Thyroid gland (tissue), 4 donors: ENCODE measurements at places on chromosomes 3 and 15. TPM values are rescaled to one million over a fixed set of nuclear protein-coding genes. Genes with fewer than 3 reads are reported as not detected.
A peak's percentile ranks its signal among the peaks of the same experiment; 100 is the strongest.

DNA sequence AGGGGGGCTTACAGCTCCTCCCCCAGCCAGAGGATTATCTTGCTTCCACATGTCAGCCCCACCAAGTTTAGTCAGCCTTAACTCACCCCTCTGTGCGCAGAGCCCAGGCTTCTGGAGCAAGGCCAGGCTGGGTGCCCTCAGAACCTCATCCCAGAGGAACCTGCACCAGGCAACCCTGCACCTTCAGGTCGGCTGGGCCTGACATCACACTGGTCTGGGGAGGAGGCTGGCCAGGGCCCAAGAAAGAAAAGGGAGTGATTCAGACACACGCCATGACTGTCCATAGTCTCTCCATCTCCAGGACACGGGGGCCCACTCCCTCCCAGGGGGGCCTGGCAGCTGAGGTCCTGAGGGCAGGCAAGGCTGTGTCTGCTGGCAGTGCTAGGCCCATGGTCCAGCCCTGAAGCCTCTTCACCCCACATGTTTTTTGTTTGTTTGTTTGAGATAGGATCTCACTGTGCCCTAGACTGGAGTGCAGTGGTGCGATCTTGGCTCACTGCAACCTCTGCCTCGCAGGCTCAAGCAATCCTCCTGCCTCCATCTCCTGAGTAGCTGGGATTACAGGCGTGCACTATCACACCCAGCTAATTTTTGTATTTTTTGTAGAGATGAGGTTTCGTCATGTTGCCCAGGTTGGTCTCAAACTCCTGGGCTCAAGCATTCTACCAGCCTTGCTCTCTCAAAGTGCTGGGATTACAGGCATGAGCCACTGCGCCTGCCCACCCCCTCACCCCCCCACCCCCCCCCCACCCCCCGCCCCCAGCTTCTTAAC, 11.1 kb downstream of the TNK2 start:
- H3K27me3 ChIP-seq = no peaks in the 10 kb centered on the region
- H3K36me3 ChIP-seq = no peaks in the 10 kb centered on the region
- peaks cover 70% of the 10 kb centered on the region for H3K4me1 ChIP-seq
- H3K27ac ChIP-seq = peak overlapping the region; percentile 43
- H3K4me3 ChIP-seq = no peak overlapping the region

DNA sequence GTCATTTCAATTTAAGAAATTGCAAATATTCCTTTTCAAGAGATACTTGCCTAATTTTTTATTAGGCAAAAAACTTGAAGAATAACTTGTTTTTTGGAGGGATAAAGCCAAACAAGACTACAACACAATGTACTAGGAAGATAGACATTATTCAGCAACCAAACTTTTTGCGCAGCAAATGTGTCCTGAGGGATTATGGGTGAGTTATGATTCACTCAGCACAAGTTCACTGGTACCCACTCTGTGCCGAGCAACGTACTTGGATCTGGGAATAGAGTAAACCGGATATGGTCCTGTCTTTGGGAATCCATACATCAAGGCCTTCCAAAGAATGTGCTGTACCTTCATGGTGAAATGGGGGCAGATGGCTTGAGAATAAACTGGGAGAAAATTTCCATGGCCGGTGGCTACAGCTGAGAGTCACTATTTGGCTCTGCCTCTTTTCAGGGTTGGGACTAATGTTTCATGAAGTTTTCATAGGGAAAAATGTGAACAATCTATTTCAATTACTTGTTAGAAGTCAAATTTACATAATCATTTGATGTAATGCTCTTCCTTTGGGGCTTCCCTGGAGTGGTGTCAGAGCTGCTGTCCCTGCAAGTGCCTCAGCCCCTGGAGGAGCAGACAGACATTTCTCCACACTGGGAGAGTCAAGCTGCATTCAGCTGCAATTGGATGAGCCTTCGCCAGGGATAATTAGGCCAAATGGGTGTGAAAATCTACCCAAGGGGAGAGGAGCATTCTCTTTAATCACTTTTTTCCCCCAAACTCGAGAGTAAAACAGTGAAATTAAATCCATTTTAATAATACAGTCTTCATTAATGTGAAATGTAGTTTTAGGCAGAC, 315.2 kb downstream of the CLSTN2 start:
- H3K36me3 ChIP-seq = no peaks in the 10 kb centered on the region
- DNase-seq = no peak
- H3K4me1 ChIP-seq = no peaks in the 10 kb centered on the region
- no peaks in the 10 kb centered on the region for H3K27me3 ChIP-seq
- H3K4me3 ChIP-seq = no peak overlapping the region

LSAMP gene
- 2.0 TPM for total RNA-seq

DPH6 gene
- total RNA-seq = 42.2 TPM

DNA sequence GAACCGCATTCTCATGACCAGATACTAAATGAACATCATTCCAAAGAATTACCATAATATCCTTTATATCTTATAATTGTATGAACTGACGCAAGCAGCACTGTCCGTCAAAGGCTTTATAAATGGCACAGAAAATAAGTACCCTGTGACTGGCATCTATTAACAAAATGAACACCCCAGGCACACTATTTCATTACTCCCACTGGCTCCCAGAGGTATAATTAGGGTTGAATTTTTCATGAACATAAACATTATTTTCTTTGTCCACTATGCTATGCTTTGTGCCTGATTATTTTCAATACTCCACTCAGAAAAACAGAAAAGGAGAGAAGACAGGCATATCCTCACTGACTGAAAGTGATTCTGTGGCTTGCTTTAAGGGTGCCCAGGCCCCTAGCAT, 71.1 kb downstream of the LYZL4 start:
- no peak overlapping the region for H3K4me3 ChIP-seq
- no peaks in the 10 kb centered on the region for H3K36me3 ChIP-seq
- DNase-seq = no peak
- H3K4me1 ChIP-seq = no peaks in the 10 kb centered on the region
- no peaks in the 10 kb centered on the region for H3K27me3 ChIP-seq

- peaks cover 6% of the 10 kb centered on the region for H3K27me3 ChIP-seq
- peak; percentile 5 for DNase-seq
- no peaks in the 10 kb centered on the region for H3K36me3 ChIP-seq
- peaks cover 5% of the 10 kb centered on the region for H3K4me1 ChIP-seq
- H3K4me3 ChIP-seq = no peak overlapping the region
These were observed 155.6 kb upstream of the GOLIM4 start for GRCh38 chr3:168251371-168251770.

DNA sequence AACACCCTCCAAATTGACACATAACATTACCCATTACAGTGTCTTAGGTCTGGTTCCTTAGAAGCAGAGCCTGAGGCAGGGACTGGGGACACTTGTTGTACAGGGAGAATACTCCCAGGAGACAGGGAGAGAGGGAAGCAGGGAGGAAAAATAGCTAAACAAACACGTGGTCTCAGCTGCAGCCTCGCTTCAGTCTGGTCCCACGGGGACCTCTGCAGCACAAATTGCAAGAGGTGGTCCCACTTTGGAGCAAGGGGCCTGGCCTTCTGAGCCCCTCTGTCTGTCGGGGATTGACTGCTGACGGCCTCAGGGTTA, 25.0 kb upstream of the PLA2G4D start:
- H3K27ac ChIP-seq = no peak overlapping the region
- no peak for DNase-seq
- H3K36me3 ChIP-seq = no peaks in the 10 kb centered on the region
- H3K27me3 ChIP-seq = no peaks in the 10 kb centered on the region

KBTBD8 gene
- 0.54 TPM for total RNA-seq

GRCh38 chr15:35669432-35670045, 123.6 kb upstream of the DPH6 start:
- H3K4me3 ChIP-seq = no peak overlapping the region
- H3K27ac ChIP-seq = no peak overlapping the region
- peaks cover 10% of the 10 kb centered on the region for H3K4me1 ChIP-seq
- no peak for DNase-seq
- H3K36me3 ChIP-seq = no peaks in the 10 kb centered on the region

DOCK3 gene
- 15.7 TPM for total RNA-seq

GRCh38 chr3:148319960-148320359, 377.7 kb upstream of the AGTR1 start:
- no peaks in the 10 kb centered on the region for H3K36me3 ChIP-seq
- DNase-seq = no peak
- no peaks in the 10 kb centered on the region for H3K27me3 ChIP-seq
- no peak overlapping the region for H3K27ac ChIP-seq
- no peak overlapping the region for H3K4me3 ChIP-seq

DNA sequence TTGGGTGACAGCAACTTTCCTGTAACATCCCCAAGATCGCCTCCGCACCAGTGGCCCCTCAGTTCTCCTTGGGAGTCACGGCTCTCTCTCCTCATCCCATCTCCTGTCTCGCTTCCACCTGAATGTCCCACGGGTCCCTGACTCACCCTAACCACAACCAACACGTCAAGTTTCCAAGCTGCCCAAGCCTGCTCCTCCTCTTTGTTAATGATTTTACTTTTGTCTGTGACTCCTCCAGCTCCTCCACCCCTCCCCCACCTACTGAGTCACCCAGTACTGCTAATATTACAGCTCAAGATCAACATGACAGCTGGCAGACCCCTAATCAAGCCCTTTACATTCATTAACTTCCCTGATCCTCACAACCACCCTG, 39.3 kb downstream of the BDH1 start:
- no peak overlapping the region for H3K27ac ChIP-seq
- H3K36me3 ChIP-seq = no peaks in the 10 kb centered on the region
- H3K27me3 ChIP-seq = no peaks in the 10 kb centered on the region
- no peak overlapping the region for H3K4me3 ChIP-seq

- DNase-seq = no peak
- H3K27me3 ChIP-seq = no peaks in the 10 kb centered on the region
- no peak overlapping the region for H3K27ac ChIP-seq
- no peak overlapping the region for H3K4me3 ChIP-seq
These were observed 153.8 kb downstream of the IGF1R start for GRCh38 chr15:98802187-98802586.

DNA sequence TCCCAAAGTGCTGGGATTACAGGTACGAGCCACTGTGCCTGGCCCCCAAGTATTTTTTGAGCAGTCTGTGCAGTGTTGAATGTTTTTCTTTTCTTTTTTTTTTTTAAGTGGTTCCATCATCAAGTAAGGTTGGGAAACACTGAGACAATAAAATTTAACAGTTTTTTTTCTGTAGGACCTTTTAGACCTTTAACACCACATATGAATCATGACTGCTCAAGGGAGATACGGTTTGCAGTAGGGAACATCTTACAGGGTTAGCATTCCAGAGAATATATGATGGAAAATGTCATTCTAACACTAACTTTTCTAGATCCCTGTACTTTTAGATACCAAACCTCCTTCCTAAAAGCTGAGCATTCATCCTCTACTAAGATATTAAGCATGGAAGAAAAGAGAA, 41.7 kb downstream of the SNX4 start:
- H3K4me3 ChIP-seq = no peak overlapping the region
- no peak overlapping the region for H3K27ac ChIP-seq
- H3K4me1 ChIP-seq = no peaks in the 10 kb centered on the region

GRCh38 chr3:9249273-9250192, at the start of gene SRGAP3:
Gene SRGAP3, minus strand, starts transcription at chr3:9249646. Its CDS starts 695 bp downstream, at chr3:9248951.
- peak within 1 kb of the TSS; percentile 4 for H3K27ac ChIP-seq
- peak; percentile 91 for DNase-seq
- H3K36me3 ChIP-seq = no peaks in the 10 kb centered on the region
- no peak within 1 kb of the TSS for H3K4me3 ChIP-seq

DNA sequence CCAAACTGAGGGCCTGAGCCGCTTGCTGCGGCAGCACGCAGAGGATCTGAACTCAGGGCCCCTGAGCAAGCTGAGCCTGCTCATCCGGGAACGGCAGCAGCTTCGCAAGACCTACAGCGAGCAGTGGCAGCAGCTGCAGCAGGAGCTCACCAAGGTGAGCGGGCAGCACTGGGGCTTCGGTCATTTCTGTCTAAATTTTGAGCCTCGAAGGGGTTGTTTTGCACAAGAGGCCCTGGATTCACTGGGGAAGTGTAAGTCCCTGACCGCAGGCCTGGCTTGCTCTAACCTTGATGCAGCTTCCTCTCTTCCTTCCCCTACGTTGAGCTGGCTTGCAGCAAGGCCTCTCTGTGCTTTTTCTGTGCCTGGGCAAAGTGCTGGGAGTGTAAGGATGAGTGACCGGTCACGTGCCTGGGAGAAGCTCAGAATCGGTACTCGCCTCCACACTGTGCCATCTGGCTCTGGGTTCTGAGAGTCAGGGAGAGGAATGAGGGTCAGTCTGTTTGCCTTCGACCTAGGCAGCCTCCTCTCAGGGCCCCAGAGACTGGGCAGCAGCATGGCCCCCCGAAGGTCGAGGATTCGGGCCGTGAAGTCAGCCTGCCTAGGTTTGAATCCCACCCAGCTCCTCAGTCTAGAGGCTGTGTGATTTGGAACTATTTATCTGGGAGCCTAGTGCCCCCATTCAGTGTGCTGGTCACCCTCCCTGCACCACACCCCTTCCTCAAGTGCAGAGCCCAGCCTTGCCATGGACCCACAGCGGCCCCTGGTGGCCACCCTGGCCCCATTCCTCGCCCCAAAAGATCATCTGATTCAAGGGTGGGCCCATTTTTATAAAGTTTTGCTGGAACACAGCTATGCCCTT, 1.4 kb downstream of the FES start:
- peak overlapping the region; percentile 57 for H3K4me3 ChIP-seq
- H3K4me1 ChIP-seq = peaks cover 39% of the 10 kb centered on the region
- H3K27me3 ChIP-seq = no peaks in the 10 kb centered on the region
- peak; percentile 75 for DNase-seq

P2RY13 gene
- total RNA-seq = 1.8 TPM

GRCh38 chr15:73389971-73390544, 21.3 kb upstream of the HCN4 start:
- H3K27ac ChIP-seq = no peak overlapping the region
- H3K27me3 ChIP-seq = no peaks in the 10 kb centered on the region

- H3K4me1 ChIP-seq = no peaks in the 10 kb centered on the region
- no peaks in the 10 kb centered on the region for H3K27me3 ChIP-seq
- DNase-seq = no peak
- H3K36me3 ChIP-seq = no peaks in the 10 kb centered on the region
These were observed 57.5 kb downstream of the ZPLD1 start for GRCh38 chr3:102492300-102492699.

EFHB gene
- 0.33 TPM for total RNA-seq

DNA sequence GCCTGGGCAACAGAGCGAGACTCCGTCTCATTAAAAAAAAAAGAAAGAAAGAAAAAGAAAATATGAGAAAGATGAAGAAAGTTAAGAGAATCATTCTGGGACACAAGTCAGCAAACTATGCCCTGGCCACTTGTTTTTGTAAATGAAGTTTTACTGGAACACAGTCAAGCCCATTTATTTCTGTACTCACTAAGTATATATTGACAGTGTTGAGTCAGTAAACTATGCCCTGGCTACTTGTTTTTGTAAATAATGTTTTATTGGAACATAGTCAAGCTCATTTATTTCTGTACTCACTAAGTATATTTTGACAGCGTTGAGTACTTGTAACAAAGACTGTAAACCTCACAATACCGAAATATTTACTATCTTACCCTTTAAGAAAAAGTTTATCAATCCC, 42.2 kb upstream of the SIN3A start:
- no peaks in the 10 kb centered on the region for H3K4me1 ChIP-seq
- DNase-seq = no peak
- H3K27ac ChIP-seq = no peak overlapping the region
- H3K27me3 ChIP-seq = no peaks in the 10 kb centered on the region

CAPN7 gene
- 147 TPM for total RNA-seq

DNA sequence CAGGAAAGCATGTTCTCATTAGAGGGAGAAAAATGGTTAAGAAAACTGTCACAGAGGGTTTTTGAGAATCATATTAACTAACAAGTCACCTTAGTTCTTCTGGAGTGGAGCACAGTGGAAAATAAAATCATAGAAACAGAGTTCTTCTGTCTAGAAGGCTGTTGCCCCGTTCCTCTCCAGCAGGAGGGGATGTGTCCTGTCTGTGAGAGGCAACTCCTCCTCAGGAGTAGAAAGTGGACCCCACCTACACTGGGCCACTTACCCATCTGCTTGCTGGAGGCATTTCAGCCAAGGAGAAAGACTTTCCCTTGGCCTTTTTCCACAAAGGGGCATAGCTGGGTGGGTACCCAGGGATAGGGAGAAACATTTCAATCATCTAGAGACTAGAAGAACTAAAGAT, 106.6 kb downstream of the SSR3 start:
- H3K27ac ChIP-seq = no peak overlapping the region
- no peaks in the 10 kb centered on the region for H3K36me3 ChIP-seq
- DNase-seq = peak; percentile 17
- H3K4me3 ChIP-seq = no peak overlapping the region
- H3K27me3 ChIP-seq = no peaks in the 10 kb centered on the region
